ENCODE measurements at places on chromosomes 5 and 9. TPM values are rescaled to one million over a fixed set of nuclear protein-coding genes. Genes with fewer than 3 reads are reported as not detected.

The EQTN gene
- not detected for total RNA-seq

The KCNN2 gene
- 0.51 TPM for total RNA-seq

The SPATA31E1 gene
- total RNA-seq: not detected

The PKD2L2 gene
- not detected for total RNA-seq

The ABO gene
- not detected for total RNA-seq

The CAVIN4 gene
- total RNA-seq: 3.5 TPM

The RAB3C gene
- total RNA-seq: 0.91 TPM

The ZNF883 gene
- 6.5 TPM for total RNA-seq

The COL27A1 gene
- total RNA-seq: 7.8 TPM

The CCL28 gene
- not detected for total RNA-seq

The ADAMTSL2 gene
- not detected for total RNA-seq

The PHF24 gene
- not detected for total RNA-seq

The LIX1 gene
- total RNA-seq: not detected

The SPARC gene
- 386 TPM for total RNA-seq

The SKIC3 gene
- 62.5 TPM for total RNA-seq

The MZB1 gene
- not detected for total RNA-seq
